Mucosa of descending colon (tissue), 3 donors: ENCODE measurements at places on chromosomes 13 and 19. TPM values are rescaled to one million over a fixed set of nuclear protein-coding genes. Genes with fewer than 3 reads are reported as not detected.

DNA sequence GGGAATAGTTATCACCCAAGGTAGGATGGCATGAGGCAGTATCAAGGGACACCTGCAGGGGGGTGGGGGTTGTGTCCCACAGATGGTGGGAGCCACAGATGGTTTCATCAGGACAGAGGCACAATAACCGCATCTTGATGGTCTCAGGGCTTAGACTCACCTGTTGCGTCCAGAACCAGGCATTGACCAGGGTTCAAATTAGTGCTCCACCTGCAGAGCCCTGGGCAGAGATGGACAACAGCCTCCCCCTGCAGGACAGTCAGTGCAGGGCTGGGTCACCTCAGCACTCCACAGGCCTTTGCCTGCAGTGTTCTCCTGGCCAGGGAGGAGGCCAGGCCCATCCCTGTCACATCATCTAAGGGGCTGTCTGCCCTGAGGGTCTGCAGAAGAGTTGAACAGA is 14.5 kb upstream of the CEACAM1 start:
- DNase-seq = peak; percentile 9

- peak; percentile 65 for DNase-seq
These were observed 25.8 kb upstream of the MAP3K10 start for GRCh38 chr19:40165362-40165937.

The TEAD2 gene
- total RNA-seq = 64.0 TPM

GRCh38 chr13:50766013-50766412 is 77.5 kb downstream of the DLEU7 start:
- DNase-seq = no peak

DNA sequence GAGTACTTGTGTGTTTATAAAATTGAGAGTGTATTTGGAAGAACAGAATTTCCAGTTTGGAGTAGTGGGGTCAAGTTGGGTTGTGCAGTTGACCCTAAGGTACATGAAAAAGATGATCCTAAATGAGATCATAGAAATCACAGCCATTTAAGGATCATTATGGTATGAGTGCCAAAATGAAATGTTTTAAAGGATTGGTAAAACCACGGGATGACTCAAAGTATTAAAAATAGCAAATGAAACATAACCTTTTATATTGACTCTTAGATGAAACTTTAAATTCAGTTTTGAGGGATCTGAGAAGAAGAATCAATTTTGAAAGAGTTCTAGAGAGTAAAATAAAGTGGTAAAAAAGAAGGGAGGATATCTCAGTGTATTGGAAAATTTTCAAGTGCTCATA is 773.8 kb downstream of the GPC5 start:
- DNase-seq = no peak

- DNase-seq = peak; percentile 68
These were observed 463 bp downstream of the PCSK4 start for GRCh38 chr19:1489463-1490310.

The TNNI3 gene
- not detected for total RNA-seq

DNA sequence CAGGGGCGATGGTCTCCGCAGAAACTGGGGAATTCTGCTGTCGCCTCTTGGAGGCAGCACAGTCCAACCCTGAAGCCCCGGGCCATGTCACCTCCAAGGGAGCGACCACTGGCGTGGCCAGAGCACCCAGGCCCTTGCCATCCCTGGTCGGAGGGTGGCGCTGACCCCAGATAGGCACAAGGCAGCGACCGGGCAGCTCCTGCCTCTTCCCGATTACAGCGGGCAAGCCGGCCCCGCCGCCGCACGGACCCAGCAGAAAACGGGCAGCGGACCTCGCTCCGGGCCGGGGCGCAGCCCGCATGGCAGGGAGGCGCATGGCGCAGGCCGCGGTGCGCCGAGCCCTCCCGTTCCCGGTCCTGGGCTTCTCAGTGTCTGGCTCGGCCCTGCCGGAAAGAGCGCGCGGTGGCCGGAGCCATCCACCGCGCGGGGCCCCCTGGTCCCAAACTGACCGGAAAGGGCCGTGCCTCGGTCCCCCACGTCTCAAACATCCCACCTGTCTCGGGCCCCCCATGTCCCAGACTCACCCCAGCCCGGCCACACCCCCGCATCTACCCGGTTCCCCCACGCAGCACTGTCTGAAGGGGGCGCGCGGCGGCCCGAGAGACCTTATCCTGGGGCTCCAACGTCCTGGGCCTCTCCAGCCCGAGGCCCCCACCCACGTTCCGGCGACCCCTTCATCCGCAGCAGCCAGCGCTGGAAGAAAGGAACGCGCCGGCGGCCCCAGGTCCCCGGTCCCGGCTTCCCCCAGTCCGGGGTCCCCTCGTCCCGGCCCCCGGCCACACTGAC is 727 bp downstream of the CERS1 start:
- DNase-seq = no peak

The LGALS13 gene
- not detected for total RNA-seq

- DNase-seq = no peak
These were observed 68.2 kb downstream of the OXGR1 start for GRCh38 chr13:96925916-96926628.

The PSPC1 gene
- 47.9 TPM for total RNA-seq

DNA sequence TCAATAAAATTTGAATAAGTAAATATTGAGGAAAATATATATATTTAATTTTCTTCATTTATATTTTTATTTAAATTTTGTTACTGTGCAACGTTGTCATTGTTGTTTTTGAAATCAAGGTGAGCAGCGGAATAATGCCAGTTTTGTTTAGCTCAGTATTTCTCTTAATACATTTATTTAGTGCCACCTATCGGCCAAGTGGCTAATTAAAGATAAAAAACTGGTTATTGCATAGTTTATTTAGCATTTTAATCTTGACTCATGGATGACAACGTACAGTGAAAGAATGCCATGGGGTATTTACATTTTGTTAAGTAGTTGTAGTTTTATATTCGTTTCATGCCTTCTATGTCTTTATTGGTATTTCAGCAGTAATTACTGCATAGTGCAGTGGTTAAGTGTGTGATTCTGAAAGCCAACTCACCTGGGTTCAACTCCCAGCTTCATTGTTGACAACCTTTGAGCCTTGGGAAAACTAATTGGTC is 265.9 kb downstream of the MYO16 start:
- DNase-seq = no peak

The POSTN gene
- total RNA-seq = 37.2 TPM

DNA sequence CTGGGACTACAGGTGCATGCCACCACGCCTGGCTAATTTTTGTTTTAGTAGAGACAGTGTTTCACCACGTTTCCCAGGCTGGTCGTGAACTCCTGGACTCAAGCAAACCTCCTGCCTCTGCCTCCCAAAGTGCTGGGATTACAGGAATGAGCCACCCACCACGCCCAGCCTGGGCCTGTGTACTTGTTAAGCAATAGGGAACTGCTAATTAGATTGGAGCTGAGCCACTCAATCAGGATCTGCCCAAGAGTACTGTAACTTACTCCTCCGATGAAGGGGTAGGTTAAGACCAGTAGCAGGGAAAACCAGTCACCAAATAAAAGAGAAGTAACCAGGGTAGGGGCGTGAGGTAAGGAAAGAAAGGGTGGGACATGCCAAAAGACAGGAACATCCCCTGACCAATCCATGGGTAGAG is 2.3 kb downstream of the DDX39A start:
- peak; percentile 58 for DNase-seq

The PLEKHG2 gene
- 17.9 TPM for total RNA-seq

DNA sequence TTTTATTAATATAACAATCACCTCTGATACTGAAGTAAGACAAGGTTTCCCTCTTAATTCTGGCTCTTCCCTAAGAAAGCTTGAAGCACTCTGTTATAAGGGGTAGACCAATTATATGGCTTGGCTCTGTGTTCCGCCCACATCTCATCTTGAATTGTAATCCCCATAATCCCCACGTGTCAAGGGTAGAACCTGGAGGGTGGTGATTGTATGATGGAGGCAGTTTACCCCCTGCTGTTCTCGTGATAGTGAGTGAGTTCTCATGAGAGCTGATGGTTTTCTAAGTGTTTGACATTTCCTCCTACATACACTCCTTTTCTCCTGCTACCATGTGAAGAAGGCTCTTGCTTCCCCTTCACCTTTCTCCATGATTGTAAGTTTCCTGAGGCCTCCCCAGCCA is 363.8 kb upstream of the PCDH20 start:
- no peak for DNase-seq

- no peak for DNase-seq
These were observed 157.4 kb downstream of the TNFSF13B start for GRCh38 chr13:108426893-108427292.

DNA sequence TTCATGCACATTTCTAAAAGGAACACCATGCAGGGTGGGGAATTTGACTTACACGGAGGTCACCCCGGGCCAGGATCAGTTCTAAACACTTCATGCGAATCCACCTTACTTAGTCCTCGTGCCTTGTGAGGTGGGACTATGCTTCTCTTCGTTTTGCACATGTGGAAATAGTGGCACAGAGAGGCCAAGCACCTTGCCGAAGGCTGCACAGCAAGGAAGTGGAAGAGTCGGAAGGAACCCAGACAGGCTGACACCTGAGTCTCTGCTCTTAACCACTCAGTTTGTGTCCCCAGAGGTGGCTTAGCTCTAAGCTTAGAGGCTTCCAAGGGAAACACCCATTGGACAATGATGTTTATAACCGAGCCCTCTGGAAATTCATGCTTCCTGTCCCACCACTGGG is 150.1 kb downstream of the CACNA1A start:
- no peak for DNase-seq

The HCST gene
- total RNA-seq = 8.2 TPM

The PSG7 gene
- not detected for total RNA-seq

GRCh38 chr13:24242100-24242499 is 67.3 kb upstream of the C1QTNF9 start:
- DNase-seq = no peak

DNA sequence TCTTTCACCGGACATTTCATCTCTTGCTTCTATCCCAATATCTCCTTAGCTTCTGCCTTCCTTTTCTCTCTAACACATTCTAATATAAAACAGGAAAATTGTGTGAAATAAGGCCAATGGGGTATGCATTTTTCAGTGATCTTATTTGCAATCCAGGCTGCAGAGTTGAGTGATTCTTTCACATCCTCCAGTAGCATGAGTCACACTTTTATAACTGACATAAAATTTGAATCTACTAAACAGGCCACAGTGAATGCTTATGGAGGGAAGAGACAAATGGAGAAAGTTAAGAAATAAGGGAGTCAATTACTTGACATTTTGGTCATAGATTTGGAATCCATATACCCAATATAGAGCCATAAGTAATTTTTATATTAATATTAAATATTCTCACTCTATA is 1037.0 kb upstream of the SPRY2 start:
- DNase-seq = no peak

- DNase-seq = no peak
These were observed 387.8 kb upstream of the GPC6 start for GRCh38 chr13:92838786-92839185.

The FLT1 gene
- total RNA-seq = 4.0 TPM

DNA sequence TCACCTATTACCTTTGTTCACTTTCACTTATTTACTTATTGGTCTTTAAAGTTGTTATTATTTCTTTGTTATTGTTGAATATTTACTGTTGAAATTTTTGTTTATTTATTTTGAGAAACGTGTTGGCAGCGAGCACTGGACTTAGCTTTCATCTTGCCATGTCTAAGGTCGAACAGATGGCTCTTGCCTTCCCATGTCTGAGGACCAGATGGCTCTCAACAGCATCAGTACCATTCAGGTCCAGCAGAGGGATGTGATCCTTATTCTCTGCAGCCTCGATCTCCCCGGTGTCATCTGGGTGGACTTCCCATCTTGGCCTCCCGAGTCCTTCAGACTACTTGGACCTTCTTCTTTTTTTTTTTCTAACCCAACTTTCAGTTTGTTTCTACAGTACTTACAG is 1437.6 kb downstream of the UQCRFS1 start:
- DNase-seq = no peak

The HSD17B14 gene
- 10.1 TPM for total RNA-seq

The ZNF296 gene
- total RNA-seq = 4.9 TPM

DNA sequence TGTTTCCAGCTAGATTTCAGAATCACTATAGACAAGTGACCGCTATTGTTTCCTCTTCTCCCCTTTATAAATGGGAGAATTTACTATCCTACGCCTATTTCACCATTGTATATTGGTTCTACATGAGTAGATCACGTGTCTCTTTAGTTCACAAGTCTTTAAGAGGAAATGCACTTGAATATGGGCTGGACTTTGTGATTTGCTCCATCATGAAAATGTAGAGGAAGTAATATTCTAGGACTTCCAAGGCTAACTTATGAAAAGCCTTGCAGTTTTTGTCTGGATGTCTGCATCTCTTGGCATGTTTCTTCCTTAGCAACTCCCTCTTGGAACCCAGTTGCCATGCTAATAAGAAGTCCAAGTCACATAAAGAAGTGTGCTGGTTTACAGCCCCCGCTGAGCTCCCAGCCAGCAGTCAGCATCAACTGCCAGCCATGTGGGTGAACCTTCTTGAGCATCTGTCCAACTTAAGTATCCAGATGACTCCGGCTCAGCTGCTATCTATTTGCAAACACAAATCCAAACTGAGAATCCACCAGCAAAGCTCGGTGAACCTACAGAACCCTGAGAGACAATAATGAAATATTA is 4.8 kb upstream of the FBXL3 start:
- no peak for DNase-seq

GRCh38 chr13:41827507-41828213 is 133.2 kb downstream of the VWA8 start:
- DNase-seq = no peak

- no peak for DNase-seq
These were observed 1289.4 kb downstream of the PCDH9 start for GRCh38 chr13:65940720-65941119.

The SCAMP4 gene
- total RNA-seq = 57.2 TPM

GRCh38 chr19:5153601-5154128 is 184.8 kb downstream of the KDM4B start:
- no peak for DNase-seq

DNA sequence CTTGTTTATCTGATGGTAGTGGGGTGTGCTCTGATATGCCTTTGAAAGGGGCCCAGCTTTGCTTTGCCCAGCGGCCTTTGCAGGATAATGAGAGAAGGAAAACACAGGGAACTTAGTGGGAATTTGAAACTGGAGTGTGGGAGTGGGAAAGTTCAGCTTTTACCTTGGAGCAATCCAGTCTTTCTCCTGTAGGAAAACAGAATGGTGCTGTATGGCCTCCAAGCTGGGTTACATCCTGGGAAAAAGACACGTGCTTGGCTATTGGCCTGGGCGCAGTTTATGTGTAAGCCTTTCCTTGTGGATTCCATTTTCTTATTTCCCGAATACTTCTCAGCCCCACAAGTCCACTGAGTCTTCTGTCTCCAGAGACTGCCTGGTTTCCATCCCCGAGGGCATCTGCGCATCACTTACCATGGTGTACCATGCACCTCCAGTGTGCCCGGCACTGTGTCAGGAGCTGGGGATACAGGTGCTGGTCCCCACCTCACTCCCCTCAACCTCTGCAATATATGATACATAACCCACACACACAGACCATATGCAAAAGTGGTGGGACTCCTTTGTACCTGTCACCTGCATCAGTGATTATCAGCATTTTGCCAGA is 31.5 kb downstream of the ACTN4 start:
- peak; percentile 40 for DNase-seq

- no peak for DNase-seq
These were observed at the start of gene COMP for GRCh38 chr19:18790566-18791314. Gene COMP, minus strand, starts transcription at chr19:18791305. Its CDS starts 36 bp downstream, at chr19:18791269.

The COX6B2 gene
- total RNA-seq = 30.0 TPM

DNA sequence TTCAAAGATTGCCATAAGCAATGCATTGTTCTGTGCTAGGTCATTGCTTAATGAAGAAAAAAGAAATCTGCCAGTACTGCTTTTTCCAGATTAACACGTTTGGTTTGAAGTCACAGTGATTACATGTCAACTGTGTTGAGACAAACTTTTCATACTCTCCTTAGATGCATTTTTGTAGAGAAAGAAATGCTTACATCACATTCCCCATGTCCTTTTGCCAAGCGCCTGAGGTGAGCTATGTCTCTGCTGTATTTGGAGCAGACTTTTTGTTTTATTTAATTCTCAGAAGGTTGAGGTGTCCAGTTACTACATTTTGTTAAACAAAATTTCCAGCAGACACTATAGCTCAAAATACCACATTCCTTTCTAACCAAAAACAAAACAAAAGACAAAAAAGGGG is 16.2 kb downstream of the LACC1 start:
- DNase-seq = no peak
